ENCODE measurements at places on chromosomes 13 and 19.

GRCh38 chr19:6752256-6753177, 13.0 kb downstream of the TRIP10 start:
- DNase-seq, result no peak

DNA sequence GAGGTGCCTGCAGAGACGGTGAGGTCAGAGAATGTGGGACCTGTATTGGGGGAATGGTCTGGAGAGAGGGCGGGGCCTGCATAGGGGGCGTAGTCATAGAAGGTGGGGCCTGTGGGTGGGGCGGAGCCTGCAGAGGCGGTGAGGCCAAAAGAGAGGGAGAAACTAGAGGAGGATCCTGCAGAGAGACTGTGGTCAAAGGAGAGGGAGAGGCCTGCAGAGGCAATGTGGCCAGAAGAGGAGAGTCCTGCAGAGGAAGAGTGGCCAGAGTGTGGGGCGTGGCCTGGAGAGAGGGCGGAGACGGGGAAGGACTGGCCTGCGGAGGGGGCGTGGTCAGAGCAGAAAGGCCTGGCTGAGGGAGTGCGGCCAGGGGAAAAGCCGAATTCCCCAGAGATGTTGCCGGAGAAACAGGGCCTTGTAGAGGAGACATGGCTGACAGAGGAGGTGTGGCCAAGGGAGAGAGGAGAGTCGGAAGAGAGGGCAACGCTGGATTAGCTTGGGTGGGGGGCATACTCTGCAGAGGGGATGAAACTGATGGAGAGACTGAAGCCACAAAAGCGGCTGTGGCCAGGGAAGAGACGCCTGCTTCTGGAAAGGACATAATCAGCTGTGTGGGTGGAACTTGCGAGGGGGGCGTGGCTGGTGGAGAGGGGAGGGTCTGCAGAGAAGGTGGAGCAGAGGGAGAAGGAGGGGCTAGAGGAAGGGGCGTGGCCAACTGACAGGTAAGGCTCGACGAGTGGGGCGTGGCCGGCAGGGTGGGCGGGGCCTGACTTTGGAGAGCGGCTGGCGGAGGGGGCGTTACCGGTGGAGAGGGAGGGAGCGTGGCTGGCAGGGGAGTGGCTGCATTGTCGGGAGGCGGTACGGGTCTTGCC, 2.5 kb downstream of the PRR36 start:
- DNase-seq, result peak; percentile 69

DNA sequence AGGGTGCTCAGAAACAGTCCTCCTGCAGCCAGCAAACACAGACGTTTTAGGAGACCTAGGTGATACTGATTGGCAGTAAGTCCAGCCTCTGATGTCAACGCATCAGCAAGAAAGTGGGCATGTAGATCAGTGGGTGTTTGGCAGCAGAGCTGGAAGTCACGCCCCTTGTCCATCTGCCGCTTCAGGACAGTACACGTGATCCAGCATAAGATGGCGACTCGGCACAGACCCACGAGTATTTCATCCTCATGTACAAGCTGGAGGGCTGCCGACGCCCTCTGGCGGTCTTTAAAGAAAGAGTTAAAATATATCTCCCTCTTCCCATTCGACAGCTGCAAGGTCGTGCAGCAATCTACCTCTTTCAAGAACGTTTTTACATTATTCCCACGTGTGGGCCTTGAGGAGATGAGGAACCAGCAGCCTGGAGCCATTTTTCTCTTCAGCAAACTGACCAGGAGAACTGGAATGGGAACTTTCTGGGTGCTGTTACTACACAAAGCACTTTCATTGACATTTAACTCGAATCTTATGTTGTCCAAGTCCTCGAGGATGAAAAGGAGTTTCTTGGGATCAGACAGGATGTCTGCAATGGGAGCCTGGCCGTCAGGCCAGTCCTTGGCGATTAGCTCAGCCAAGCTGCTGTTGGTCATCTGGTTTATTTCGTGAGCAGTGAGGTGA, 22.3 kb downstream of the NLRP11 start:
- DNase-seq, result peak; percentile 48

DNA sequence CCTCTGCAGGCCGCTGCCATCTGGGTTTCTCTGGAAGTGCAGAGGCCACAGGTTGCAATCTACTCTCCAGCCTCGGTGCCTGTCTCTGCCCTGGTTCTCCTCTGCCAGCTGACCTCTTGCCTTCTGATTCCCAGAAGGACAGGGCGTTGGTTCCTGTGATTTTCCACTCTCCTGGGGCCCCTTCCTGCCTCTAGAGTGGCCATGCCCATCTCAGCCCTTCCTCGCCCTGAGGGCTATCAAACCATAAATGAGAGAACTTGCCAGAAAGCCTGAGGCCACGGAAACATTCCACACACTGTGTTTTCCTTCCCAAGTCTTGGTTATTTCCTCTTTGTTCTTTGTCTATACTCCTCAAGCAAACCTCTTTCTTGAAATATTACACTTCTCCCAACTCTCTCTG, 146.2 kb downstream of the SHISA2 start:
- DNase-seq, result no peak

DNA sequence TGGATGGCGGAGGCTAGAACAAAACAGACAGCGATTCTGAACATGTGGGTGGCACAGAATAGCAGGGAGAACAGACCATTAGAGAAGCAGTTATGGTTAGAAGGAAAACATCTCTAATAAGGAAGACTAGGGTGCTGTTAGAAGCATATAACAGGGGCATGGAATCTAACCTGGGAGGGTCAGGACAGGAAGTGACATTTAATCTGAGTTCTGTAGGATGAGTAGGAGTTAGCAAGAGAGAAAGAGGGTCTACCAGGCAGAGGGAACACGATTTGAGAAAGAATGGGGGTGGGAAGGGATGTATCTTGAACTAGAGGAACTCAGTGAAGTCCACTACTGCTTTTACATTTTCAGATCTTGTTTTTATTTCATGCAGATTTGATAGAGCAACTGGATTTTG, 48.6 kb downstream of the B3GLCT start:
- DNase-seq, result no peak

DNA sequence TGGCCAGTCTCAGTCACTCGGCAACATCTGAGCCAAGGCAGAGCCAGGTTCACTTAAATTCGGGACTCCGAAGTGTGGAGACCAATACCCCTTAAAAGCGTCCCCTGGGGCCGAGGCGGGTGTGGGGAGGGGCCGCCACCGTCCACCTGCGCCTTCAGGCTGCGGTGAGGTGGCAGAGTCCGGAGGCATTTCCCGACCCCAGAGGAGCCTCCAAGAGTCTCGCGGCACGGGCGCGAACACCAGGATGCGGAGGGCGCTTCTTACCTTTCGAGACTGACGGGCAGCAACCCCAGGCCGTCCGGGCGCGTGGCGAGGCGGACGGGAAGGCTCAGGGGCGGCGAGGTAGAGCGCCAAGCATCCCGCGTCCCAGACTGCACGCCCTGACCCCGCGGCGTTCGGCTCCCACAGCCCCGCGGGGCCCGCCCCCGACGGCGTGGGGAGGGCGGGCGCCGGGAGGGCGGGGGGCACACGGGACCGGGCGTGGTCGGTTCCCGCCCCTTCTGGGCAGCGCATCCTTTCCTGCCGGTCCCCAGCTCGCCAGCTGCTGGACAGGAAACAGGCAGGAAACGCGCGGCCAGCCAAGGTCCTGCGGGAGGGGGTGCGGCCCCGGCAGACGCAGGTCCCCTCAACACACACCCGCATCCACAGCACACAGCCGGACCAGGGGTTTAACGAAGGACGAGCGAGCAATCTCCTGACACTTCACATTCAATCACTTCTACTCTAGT, at the start of gene THSD1:
TSS of gene THSD1 (minus strand) at position 406 of the 728 bp plus-strand sequence. CDS start 3,572 bp downstream, outside the sequence.
- no peak for DNase-seq

DNA sequence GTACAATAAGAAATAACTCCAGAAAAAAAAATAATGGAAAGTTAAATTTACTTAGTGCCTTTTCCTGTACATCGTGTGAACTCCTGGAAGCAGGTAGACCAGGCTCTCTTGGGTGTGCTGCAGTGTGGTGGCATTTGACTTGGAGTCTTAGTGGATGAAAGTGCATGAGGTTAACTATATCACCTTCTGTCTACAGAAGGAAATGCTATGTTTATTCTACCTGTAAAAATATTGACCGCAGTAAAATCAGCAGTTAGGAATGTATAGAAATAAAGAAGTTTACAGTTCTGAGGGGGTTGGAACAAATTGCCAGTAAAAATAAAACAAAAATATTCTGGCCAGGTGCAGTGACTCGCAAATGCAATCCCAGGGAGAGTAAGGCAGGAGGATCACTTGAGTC, 722.1 kb downstream of the LIG4 start:
- no peak for DNase-seq

GRCh38 chr13:25394402-25395060, 22.8 kb downstream of the ATP8A2 start:
- DNase-seq, result no peak

DNA sequence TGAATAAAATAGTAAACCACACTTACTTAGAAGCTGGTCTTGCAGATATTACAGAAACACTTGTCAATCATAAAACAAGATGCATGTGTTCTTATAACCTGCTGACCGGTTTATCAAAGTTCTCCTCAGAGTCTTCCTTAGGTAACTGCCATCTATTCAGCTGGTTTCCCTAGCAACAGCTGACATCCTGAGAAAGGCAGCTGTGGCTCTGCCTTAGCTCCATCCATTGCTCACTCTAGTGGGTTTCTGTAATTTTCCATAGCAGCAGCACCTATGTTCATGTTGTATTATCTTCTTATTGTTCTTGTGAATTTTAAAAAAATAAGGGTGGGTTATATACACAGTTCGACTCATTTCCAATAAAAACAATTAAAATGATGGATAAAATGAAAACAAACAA, 87.8 kb downstream of the RAP2A start:
- no peak for DNase-seq

DNA sequence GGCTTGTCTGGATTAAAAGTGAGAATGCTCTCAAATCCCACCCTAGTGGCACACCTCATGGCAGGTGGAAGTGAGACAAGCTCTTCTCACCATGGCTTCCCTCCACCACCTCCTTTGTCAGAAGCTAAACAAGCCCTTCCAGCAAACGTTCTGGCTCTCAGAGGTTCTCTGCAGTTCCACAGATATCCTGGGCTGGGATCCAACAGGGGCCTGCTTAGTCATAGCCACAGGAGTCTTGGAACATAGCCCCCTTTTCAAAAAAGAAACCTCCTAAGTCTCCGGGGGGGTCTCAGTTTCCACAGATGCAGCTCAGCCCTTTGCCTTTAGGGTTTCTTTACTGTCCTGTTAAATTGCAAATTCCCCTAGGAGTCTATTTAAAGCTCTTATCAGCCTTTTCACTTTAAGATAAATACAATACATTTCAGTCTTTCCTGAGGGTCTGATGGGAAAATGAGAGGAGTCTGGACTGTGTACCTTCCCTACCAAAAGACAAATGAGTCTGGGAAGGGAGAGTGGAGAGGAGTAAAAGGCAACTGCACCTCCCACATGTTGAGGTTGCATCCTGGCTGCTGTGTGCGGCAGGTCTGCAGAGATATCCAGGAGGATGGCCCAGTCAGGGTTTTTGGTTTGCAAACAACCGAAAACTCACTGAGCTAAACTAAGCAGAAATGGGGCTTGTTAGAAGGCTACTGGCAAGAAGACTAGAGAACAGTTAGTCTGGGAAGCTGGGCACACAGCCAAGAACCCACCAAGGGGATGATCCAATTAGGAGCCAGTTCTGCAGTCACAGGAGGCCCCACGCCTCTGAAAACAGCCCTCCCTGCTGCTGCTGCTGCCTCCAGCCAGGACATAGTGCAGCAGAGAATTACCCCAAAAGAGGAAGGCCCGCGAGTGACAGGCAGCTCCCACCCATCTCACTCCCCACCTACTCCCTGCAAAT, 41.4 kb upstream of the SERP2 start:
- DNase-seq, result no peak

- DNase-seq, result no peak
Observed at GRCh38 chr13:73450583-73450982, 391.8 kb downstream of the KLF5 start.

- no peak for DNase-seq
Observed at GRCh38 chr13:107102676-107103075, 534.7 kb upstream of the ARGLU1 start.

DNA sequence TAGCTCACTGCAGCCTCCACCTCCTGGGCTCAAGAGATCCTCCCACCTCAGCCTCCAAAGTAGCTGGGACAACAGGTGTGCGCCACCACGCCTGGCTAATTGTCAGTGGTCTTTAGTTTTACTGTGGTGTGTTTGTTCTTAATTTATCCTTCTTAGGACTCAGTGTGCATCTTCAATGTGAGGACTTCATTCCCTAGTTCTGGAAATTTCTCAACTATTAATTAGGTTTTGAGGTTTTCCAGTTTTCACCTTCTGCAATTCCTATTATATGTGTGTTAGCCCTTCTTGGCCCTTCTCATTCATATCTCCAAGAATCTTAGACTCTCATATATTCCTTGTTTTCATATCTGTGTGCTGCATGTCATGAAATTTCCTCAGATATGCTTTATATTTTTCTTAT, 32.2 kb upstream of the SLC7A10 start:
- no peak for DNase-seq

GRCh38 chr19:17255150-17255621, 9.4 kb downstream of the USHBP1 start:
- DNase-seq, result no peak

DNA sequence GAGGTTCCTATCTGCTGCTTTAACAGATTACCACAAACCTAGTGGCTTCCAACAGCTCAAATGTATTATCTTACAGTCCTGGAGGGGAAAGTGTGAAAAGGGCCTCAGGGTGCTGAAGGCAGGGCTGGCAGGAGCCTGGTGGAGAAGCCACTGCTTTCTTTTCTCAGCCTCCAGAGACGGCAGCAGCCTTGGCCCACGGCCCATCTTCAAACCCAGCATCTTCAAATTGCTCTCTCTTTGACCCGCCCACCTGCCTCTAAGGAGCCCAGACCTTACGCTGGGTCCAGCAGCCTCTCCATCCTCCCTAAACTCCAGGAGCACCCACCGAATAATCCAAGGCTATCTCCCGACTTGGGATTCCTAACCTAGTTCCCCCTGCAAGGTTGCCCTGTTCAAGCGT, 35.6 kb downstream of the C13orf46 start:
- no peak for DNase-seq

DNA sequence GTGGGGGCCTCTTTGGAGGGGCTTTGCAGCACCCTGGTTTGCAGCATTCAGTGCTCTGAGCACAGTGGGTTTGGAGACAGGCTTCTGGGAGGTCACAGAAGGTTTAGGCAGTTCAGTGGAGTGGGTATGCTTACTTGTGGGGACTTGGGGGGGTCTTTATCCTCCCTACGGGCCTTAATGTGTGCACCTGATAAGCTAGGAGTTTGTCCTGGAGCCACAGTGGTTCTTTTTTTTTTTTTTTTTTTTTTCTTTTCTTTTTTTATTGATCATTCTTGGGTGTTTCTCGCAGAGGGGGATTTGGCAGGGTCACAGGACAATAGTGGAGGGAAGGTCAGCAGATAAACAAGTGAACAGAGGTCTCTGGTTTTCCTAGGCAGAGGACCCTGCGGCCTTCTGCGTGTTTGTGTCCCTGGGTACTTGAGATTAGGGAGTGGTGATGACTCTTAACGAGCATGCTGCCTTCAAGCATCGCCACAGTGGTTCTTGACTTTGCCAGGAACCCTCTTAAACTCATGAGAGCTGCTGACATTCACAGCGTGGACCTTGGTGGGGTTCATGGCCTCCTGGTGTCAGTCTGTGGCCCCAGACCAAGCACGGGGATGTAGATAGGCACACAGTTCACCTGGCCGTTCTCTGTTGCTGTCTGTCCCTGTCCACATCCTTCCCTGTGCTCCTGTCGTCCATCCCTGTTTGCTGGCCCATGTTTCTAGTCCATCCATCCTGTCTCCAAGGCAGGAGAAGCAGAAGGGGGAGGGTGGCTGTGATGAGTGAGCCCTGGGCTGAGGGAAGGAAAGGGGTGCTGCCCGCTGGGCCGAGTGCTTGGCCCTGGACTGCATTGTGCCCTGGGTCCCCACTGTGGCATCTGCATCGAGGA, 2.7 kb downstream of the EGLN2 start:
- DNase-seq, result no peak
